ENCODE measurements at places on chromosomes 2 and 18.
A peak's percentile ranks its signal among the peaks of the same experiment; 100 is the strongest.

DNA sequence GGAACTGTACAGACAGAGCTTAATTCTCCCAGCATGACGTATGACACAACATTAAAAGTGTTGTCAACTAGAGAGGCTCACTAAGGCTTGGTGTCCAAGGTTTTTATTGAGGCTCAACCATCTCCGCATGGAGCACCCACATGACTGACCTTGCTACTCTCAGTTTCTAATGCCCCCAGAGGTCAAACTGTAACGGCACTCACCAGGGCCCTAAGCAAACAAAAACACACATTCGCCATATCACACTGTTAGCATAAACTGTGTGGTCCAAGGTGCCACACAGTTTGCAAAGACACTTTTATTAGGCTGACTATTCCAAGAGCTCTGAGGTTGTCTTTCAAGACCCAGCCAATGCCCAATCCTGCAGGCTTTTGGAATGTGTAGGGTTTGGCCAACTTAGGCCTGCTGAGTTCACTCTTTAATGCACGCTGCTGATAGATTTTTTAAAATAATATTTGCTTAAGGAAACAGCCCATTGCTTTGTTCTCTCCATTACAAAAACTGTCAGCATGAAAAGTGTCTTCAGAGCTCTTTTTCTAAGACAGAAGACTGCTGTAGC, 114.9 kb downstream of the DSC3 start:
- no peak for DNase-seq

DNA sequence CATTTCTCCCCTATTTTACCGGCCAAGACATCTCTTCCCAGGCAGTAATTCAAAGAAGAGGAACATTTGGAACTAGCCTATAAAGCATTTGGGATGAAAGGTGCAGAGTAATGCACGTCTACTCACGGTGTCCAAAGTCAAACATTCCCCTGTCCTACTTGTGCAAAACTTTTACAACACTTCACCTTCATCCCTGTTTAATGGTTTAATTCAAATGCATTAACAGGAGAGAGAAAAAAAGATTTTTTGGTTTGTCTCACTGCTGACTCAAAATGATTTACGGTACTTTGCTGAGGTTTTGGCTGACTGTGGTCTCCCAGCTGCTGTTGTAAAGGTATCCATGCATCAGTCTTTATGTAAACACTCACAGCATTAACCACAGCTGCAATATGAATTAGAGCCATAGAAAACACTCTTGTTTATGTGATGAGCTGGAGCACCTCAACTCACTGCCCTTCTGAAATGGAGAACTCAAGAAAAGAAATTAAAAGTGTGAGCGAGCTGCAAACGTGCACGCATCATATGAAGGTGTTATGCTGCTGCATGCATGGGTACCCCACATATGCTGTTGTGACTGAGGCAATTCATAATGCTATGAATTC, 220.5 kb downstream of the PIEZO2 start:
- no peak for DNase-seq

DNA sequence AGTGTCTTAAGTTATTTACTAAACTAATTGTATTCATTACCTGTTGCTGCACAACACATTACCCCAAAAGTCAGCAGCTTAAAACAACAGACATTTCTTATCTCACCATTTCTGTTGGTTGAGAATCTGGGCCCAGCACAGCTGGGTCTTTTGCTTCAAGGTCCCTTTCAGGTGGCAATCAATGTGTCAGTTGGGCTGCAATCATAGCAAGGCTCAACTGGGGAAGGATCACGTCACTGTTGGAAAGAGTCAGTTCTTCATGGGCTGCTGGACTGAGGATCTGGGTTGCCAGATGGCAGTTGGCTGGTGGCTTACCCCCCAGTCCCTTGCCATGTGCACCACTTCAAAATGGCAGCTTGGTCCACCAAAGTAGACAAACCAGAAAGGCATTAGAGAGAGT, 261.2 kb downstream of the SUCLG1 start:
- no peak for DNase-seq

- peak; percentile 24 for DNase-seq
Observed at GRCh38 chr2:200702646-200703118, 109.0 kb upstream of the BZW1 start.

- DNase-seq: peak; percentile 10
Observed at GRCh38 chr2:170361090-170361936, 183.4 kb downstream of the MYO3B start.

DNA sequence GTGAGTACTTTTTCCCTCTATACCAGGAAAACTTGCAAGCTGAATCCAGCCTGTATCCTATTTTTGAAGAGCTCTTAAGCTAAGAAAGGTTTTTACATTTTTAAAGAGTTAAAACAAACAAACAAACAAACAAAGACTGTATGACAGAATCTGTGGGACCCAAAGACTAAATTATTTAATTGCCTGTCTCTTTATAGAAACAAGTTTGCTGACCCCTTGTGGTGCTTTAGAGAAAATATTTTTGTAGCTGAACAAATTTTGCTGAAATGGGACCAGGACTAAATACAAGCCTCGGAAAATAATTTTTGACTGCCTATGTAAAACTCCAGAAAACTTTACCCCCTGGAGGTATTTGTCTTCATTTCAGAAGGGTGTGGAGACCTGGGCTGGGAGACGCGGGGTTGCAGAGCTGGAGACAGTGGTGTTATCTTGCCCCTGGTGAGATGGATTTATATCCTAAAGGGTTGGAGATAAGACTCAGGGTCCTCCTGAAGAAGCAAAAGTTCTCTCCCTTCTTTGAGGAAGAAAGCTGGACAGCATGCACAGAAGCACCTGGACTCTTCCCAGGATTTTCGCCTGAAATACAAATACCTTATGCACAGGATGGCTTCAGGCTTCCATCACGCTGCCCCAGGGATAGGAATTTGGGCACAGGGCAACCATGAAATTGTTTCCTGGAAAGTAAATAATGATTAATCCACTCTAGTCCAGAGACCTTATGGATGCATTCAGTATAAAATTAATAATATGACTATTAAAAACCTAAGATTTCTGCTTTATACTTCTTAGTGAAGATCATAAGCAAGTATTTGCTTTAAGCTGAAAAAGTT, 54.3 kb downstream of the TMX3 start:
- no peak for DNase-seq

GRCh38 chr2:164703915-164704706, 82.8 kb upstream of the GRB14 start:
- no peak for DNase-seq

DNA sequence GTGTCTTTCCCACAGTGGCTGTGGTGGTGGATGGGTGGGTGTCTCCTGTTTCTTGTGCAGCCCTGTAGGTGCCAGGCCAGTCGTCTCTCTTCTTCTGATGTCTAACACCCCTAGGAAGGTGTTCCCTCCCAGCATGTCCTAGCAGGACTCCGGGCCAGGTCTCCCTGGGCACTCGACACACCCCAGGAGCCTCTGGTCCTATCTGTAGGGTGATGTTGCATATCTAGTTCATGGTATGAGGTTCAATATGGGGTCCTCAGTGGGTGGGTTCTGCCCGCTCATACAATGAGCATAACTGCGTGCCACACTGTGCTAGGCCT, 14.4 kb downstream of the NGEF start:
- DNase-seq: no peak

GRCh38 chr2:39266139-39266805, 22.5 kb upstream of the CDKL4 start:
- DNase-seq: no peak

GRCh38 chr2:56770490-56770889, 586.7 kb downstream of the CCDC85A start:
- no peak for DNase-seq

DNA sequence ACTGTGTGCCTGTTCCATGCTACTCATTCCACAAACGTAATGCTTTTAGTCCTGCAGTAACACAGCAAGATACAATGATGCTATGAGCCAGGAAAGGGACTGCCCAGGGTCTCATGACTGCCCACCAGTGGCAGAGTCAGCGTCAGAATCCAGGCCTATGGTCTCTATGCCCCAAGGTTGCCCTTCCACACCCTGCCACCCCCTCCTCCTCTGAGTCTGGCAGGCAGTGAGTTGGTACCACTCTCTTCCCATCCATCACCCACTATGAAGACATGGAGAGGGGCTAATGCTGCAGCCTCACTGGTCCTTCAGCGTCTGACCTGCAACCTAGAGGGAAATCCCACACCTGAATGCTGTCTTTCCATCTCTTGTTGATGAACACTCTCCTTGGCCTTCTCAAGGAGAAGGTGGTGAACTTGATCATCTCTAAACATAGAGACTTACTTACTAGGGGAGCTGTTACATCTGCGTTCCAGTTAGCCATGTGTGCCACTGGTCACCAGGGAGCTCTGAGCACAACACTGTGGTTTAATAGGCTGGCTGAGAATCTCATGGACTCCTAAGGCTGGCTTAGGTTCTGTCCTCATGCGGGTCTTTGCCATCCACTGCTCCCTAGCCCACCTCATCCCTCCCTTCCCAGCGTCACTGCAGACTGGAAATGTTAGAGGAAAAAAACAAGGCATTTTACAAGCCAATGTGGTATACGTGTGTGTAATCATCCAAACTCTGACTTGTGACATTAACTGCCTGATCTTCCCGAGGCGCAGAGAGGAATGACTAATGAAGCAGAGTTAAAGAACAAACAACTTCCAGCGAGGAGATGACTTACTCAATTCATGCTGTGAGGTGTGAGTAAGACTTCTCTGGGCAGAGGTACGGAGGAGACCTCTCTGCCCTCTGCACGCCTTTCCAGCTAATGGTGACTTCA, 28.8 kb downstream of the STEAP3 start:
- DNase-seq: no peak

GRCh38 chr2:72146347-72147302, 1.0 kb downstream of the CYP26B1 start:
- DNase-seq: no peak

DNA sequence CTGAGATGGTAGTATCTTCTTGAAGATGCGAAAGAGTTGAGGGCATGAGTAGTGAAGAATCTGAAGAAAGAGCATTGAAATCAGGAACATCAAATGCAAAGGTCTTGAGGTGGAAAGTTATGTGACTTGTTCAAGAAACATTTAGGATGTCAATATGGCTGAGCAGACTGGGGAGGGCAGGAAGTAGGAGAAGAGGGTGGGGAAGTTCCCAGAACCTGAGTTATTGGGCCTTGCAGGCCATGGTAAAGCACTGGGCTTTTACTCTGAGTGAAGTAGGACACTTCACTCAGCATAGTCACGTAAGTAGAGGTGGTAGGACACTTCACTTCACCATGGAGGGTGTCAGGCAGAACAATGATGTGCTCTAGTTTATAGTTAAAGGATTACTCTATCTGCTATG, 11.8 kb upstream of the MYL12A start:
- DNase-seq: no peak

- no peak for DNase-seq
Observed at GRCh38 chr2:55802067-55802466, 108.4 kb upstream of the PNPT1 start.

All from stimulated activated CD8-positive, alpha-beta memory T cell treated with anti-CD3 and anti-CD28 coated beads, Interleukin-4, amount 100 ng/mL, for 4 hours (primary cell).